Activated gamma-delta T cell treated with Interleukin-2 at 50 U/mL for 16 hours (primary cell): ENCODE measurements at places on chromosomes 7 and 10.

GRCh38 chr7:129454249-129454551 lies 20.0 kb downstream of the STRIP2 start:
- DNase-seq: no peak

- no peak for DNase-seq
Observed at GRCh38 chr10:117699436-117700075, 157.0 kb downstream of the EMX2 start.

DNA sequence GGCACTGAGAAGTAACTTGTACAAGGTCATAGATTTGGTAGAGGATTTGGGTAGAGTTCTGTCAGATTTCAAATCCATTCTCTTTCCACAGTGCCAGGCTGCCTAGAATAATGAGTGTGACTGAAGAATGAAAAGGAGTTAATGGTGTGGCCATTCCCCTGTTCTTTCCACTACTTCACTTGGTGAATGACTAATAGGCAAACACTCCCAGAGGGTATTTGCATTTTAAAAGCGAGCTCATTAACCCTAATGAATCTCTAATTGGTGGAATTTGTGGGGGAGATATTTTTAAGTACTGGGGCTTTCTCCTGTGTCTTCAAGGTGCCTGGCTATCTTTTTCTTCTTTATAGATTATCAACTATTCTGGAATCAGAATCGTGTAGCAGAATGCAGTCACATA lies 74.8 kb upstream of the RPA3 start:
- no peak for DNase-seq

DNA sequence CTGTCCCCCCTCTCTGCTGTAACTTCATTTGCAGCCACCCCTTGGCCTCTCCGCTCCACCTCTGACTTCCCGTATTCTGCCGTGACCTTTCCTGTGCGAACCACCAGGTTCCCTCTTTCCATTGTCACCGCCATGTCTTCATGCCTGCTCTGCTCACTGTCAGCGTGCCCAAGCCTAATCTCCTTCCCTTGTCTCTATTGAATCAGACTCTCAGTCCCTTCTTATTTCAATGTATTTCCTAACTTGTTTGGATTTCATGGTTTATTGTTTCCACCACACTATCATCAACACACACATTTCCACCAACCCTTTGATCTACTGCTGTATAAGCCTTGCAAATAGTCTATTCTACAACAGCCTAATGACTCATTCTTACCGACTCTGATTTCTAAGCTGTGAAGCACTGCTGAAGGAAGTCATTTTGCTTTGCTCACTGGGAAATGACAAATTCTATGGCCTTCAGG lies 30.0 kb upstream of the INHBA start:
- DNase-seq: no peak

GRCh38 chr10:118342638-118343020 lies 505 bp upstream of the FAM204A start:
- no peak for DNase-seq

- no peak for DNase-seq
Observed at GRCh38 chr7:2940466-2940865, 96.4 kb upstream of the GNA12 start.

DNA sequence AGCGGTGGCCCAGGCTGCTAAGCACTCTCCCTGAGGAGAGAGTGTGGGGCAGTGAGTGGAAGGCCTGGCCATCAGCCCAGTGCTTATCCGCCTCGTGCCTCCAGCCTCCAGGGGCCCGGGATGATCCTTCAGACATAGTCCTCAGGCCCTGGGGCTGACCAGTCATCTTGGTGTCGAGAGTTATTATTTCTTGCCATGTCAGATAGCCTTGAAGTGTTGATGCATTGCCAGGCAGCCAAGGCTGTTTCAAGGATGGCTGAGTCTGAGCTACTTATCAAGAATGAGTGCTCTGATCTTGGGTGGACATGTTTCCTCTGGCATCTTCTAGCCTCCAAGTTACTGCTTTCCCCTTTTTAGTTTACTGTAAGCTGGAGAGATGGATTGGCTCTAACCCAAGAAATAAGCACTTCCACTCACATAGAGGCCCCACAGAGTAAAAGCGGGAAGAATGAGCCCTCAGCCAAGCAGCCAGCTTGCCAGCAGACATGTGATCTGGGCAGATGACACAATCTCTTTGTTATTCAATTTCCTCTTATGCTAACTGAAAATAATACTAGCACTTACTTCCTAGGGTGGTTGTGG lies 136.5 kb upstream of the NAMPT start:
- DNase-seq: no peak

DNA sequence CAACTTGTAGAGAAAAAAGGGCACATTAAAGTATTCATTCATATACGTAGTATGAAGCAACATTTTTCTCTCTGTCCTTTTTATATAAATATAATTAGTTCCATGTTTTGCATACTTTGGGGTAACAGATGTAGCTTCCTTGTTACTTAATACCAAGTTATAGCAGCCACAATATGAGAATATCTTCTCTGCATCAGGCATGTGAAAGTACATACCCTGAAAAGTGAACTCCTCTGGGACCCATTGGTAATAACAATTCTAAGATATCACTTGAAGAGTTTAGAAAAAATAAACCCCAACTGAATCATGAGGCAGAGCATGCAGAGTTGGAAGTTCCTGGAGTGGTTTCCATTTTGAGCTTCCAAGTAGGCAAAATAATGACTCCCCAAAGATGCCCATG lies 2.4 kb upstream of the CRPPA start:
- no peak for DNase-seq

DNA sequence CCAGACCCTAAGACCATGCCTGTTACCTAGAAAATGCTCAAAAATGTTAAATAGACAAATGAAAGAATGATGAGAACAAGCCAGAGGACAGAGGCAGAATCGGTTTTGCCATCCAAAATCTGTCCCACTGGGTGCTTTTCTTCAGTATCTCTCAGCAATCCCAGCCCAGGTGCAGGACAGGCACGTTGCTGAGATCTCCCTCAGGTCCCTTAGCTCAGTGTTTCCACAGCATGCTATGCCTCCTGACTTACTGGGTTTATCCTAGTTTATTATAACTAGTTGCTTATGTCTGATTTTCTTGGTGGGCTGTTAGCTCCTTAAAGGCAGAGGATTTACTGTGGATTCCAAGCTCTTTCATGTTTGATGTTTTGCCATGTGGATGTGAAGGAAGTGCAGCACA lies 20.3 kb downstream of the CPED1 start:
- no peak for DNase-seq

GRCh38 chr10:93080350-93081046 lies 6.8 kb downstream of the CYP26A1 start:
- DNase-seq: peak; percentile 37
